ENCODE measurements at places on chromosomes 1 and 21.

DNA sequence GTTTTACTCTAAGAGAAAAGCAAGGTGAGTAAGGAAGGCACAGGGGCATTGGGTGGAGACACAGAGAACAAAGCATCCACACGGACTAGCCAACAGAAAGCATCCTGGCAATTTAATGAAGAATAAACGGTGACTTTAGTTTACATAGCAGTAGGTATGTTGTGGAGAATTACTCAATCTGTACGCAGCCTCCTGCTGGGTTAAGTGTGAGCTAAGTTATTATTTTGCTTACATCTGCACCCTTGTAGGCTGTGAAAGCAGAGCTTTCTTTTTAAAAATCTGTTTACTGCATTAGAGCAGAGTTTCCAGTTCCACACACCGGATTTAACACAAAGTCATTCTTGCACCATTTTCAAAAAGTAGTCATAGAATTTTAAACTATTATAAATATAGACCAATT is 144.5 kb downstream of the AKT3 start:
- DNase-seq: no peak

GRCh38 chr1:202575918-202576653 is 134.2 kb downstream of the SYT2 start:
- DNase-seq: no peak

- no peak for DNase-seq
These were observed 27.0 kb downstream of the DISC1 start for GRCh38 chr1:231653632-231654031.

DNA sequence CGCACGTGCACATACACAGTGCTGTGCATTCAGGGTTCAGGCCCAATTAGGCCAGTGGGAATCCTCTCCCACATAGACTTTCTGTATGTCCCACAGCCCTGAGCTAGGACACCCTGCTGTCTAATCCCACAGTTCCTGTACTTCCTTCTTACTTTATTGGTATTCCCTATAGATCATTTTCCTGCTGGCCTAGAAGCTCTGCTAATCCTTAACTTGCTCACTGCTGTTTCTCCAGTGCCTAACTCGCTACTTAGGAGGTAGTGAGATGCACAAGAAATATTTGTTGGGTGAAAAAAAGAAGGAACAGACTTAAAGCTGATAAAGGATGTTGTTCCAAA is 34.1 kb upstream of the FHAD1 start:
- no peak for DNase-seq

- DNase-seq: no peak
These were observed 45.6 kb downstream of the UBR4 start for GRCh38 chr1:19164274-19165015.

GRCh38 chr1:206868264-206868663 is 2.8 kb downstream of the IL20 start:
- DNase-seq: no peak

GRCh38 chr1:91948097-91948496 is 1.1 kb upstream of the BRDT start:
- DNase-seq: no peak

GRCh38 chr1:178310685-178311105 is 186.1 kb downstream of the CLEC20A start:
- no peak for DNase-seq

DNA sequence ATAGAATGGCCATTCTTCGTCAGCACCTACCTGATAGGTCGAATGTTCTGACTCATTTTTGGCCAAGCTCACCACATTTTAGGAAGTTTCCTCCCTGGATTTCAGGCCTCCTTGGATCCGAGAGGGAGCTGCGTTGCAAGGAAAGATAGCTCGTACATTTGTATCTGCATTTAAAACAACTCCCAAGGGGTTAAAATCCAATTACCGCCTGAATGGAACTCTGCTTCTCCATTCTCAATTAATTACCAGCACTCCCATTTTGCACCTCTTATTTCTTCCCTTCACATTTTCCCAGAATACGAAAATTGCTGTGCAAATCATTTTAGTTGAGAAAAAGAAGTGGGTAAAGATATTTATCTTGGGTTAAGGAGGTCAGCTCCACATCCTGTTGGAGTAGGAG is 610.7 kb downstream of the NPHP4 start:
- DNase-seq: no peak

DNA sequence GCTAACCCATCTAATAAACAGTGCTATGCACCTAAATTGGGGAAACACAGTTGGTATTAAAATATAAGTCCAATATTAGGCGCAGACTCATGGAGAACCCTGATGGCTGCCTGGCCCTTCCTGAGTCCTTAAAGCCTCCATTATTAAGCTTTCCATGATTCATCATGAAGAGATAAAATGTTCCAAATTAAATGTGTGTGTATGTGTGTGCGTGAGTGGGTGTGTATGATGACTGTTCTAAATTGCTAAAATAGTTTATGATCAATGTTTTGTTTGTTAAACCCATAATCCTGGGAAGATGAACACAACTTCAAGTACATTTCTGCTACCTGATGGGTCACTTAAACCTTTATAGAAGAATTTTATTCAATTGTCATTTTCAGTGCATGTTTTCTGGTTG is 6.3 kb upstream of the RBBP5 start:
- no peak for DNase-seq

DNA sequence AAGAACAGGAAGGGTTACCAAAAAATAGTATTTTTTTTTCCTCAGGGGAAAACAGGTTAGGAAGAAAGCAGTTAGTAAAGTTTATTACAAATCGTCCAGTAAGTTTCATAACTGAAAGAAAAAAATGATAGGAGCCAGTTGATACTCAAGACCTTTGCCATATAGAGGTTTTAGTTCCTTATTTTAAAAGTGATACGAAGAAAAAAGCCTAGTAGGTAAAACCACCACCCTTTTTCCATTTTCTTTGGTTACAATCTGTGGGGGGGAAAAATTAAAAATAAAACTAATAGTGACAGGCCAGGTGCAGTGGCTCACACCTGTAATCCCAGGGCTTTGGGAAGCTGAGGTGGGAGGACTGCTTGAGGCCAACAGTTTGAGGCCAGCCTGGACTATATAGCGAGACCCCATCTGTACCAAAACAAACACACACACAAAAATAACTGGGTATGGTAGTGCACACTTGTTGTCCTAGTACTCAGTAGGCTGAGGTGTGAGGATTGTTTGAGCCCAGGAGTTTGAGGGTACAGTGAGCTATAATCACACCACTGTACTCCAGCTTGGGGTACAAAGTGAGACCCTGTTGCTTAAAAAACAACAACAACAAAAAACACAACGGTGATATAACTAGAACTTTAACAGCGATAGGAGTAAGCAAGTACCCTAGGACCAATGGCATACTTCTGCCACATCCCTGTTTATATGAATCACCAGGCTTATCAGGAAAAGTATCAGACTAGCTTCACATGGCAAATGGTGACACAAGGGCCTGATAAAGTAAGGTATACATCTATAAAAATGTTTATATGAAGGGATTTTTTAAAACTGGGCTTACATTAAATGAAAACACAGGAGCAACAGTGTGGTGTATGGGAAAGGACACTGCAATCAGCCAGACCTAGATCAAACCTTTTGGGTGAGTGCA is 5.4 kb downstream of the TMEM59 start:
- DNase-seq: no peak

DNA sequence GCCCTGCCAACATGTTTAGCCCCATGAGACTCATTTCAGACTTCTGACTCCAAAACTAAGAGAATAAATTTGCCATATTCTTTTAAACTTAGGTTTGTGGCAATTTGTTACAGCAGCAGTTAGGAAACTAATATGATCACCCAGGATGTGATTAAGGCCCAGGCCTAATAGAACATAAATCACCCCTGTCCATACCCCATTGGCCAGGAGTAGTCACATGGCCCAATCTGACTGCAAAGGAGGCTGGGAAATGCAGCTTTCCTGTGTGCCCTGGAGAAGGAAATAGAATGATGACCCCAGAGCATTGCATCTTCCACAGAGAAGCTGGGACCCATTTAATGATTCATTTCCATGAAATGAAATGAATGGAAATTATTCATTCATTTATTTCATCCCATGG is 100.4 kb upstream of the KLHDC7A start:
- DNase-seq: no peak
